ENCODE measurements at places on chromosomes 1 and 21.

- no peak for DNase-seq
Measured at GRCh38 chr21:28885853-28886177, 106.9 kb downstream of the LTN1 start.

GRCh38 chr1:206479183-206480125 is 9.2 kb downstream of the IKBKE start:
- peak; percentile 63 for DNase-seq

GRCh38 chr1:93817819-93818569 is 61.0 kb downstream of the DNTTIP2 start:
- no peak for DNase-seq

DNA sequence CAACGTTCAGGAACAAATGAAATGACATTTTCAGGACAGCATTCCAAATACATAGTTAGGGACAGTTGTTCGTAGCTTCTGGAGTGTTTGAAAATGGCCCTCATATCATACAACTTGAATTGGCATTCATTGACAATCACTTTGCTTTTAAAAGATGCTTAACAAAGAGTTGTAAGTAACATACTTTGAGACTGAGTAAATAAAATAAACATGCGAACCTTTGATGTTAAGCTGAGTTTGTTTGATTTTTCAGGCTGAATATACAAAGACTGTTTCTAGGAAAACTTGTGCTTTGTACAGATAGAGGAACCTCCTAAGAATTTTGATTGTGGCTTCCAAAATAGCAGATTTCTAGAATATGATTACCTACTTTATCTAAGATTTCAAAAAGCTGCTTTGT is 45.3 kb downstream of the ITSN1 start:
- DNase-seq: no peak

DNA sequence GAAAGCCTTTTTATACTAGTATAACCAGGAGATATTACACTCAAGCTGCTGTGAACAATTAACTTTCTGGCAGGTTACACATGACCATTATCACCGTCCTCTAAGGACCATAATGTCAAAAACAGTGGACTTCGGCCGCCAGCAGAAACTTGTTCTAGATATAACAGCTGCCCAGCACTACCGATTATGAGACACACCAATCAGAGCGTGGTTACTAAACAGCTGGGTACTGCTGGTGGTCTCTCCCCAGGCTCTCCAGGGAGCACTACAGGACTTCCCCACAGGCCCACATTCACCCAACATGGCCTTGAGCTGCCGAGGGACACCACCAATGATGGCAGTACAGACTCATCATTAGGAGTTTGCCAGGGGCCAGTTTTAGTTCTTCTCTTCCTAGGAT is 57.9 kb upstream of the CTBS start:
- no peak for DNase-seq

DNA sequence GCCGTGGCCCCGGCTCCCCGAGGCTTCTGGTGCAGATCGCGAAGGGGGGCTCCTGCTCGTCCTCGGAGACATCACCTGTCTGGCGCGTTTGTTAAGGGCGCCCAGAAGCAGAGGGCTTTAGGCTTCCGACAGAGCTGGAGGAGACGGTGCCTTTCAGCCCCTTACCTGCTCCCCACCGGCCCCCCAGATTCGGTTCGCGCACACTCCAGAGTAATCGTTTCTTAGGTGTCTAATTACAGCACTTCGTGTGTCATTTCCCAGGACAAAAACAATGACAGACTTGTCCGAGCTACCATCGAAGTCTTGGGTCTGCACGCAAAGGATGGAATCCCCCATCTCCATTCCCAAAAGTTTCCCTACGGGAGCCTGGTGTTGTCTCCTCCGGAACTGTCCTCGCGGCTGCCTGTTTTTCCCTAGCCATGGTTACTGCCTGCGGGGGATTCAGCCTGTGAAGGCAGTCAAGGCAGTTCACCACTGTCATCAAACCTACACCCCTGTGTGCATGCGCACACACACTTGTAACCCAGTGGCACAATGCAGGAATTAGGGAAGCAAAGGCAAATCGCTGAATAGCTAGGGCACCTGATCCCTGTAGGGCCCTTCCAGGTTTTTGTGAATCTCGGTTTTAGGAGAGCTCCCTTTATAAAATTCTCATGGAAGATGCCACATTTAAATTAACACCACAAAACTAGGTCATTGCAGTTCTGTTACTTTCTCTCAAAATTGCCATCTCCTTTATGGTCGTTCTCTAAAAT is 738 bp upstream of the CDC42BPA start:
- DNase-seq: no peak

- DNase-seq: no peak
Measured at GRCh38 chr1:18175051-18175450, 67.5 kb downstream of the IGSF21 start.

DNA sequence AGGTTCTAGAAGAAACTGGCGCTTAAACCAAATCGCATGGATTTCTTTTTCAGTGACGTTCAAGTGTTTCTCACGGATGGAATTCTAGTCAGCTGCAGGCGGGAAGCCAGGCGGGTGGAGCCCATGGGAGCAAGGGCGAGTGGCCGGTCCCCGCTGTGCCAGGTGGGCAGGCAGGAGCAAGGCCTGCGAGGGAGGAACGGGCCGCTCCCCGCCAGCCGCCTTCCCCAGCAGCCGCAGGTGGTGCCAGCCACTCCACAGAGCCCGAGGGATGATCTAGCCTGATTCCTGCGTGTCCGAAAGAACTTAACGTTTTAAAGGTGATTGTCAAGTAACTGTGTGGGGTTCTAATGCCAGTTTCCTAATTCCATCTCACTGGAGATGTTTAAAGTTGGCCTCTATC is 9.1 kb downstream of the PEX10 start:
- DNase-seq: no peak

GRCh38 chr1:234611847-234612351 is 1.9 kb upstream of the IRF2BP2 start:
- peak; percentile 50 for DNase-seq

DNA sequence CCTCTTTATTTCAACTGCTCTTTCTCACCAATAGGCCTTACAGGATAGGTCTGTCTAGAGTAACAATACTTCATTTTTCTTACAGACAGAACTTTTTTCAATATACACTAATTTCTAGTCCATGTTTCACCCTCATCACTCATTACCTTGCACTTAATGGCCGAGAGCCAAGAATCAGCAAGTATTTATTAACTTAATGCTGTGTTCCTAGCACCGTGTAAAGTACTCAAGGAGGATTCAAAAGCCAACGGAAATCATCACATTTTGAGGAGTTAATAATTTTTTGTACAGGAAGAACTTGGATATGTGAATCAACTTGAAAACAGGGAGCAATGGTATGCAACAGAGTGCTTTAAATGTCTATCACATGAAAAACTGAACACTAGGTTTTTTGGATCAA is 102.0 kb downstream of the PTPN14 start:
- no peak for DNase-seq

GRCh38 chr1:3018051-3018471 is 3.2 kb upstream of the ACTRT2 start:
- DNase-seq: no peak
